ENCODE measurements at places on chromosomes 4 and X.
A peak's percentile ranks its signal among the peaks of the same experiment; 100 is the strongest.

GRCh38 chr4:122911588-122911987 is 10.8 kb downstream of the NUDT6 start:
- DNase-seq = no peak

DNA sequence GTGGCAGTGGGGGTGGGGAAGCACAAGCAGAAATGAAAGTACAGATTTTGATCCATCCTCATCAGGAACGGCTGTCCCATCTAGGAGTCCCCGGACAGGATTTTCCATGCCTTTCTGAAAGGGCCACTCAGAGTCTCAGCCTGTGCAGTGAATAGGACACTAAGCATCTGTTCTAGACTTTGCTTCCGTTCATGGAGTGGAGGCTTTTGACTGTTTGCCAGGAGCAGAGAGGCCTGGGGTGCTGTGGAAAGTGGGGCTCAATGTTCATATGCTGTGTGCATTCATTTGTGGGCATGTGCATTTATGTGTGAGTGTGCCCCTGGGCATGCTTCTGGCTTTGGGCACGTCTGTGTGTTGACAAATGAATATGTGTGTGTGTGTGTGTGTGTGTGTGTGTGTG is 25.6 kb upstream of the MAMLD1 start:
- no peak for DNase-seq

DNA sequence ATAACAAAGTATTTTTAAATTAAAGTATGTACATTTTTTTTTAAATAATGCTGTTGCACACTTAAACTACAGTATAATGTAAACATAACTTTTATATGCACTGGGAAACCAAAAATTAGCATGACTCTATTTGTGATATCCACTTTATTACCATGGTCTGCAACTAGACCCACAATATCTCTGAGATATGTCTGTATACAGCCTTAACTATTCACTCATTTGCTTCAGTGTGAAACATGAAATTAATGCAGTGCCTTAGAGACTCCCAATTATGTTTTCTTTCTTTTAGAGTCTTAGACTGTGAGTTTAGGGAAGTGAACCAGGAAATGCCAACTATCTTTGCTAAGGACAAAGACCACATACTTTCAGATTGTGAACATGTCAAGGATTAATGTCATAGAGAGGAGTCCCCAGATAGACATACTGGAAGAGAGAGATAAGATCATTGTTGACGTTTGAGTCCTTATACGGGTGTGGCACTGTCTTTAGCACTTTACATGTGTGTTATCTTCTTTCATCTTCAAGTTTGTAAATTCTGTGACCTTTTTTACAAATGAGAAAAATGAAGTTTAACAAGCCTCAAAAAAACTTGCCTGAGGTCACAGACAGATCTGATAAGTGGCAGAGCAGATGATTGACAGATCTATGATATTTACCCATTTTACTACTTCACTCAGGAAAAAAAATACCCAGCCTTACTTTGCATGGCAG is 23.2 kb downstream of the CXorf58 start:
- DNase-seq = no peak

GRCh38 chr4:3322059-3322550 is 29.3 kb downstream of the RGS12 start:
- peak; percentile 27 for DNase-seq

GRCh38 chr4:189802884-189803283 is 137.8 kb upstream of the FRG1 start:
- no peak for DNase-seq

DNA sequence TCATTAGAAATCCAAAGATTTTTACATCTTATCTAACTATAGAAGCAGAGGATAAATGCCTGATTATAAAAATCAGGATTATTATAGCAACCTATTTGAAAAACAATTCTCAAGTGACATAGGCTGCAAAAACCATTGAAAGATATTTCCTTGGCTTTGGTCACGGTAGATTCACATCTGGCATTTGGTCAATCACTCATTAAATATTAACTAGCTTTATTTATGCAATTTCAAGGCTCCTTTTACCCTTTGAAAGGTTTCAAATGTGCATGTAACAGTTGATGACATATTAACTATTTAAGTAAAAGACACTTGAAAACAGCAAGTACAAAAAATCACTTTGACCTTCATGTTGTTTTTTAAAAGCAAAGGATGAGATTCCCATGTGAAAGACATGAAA is 98.1 kb downstream of the MMRN1 start:
- DNase-seq = no peak

- no peak for DNase-seq
These were observed 115.7 kb upstream of the ANK2 start for GRCh38 chr4:112933790-112934189.

- DNase-seq = no peak
These were observed 75.6 kb downstream of the TRIML1 start for GRCh38 chr4:188214861-188215260.

- DNase-seq = no peak
These were observed 1116.0 kb upstream of the TENM3 start for GRCh38 chr4:181127171-181127570.

GRCh38 chr4:153486281-153487151 is 20.4 kb downstream of the TMEM131L start:
- DNase-seq = peak; percentile 84

DNA sequence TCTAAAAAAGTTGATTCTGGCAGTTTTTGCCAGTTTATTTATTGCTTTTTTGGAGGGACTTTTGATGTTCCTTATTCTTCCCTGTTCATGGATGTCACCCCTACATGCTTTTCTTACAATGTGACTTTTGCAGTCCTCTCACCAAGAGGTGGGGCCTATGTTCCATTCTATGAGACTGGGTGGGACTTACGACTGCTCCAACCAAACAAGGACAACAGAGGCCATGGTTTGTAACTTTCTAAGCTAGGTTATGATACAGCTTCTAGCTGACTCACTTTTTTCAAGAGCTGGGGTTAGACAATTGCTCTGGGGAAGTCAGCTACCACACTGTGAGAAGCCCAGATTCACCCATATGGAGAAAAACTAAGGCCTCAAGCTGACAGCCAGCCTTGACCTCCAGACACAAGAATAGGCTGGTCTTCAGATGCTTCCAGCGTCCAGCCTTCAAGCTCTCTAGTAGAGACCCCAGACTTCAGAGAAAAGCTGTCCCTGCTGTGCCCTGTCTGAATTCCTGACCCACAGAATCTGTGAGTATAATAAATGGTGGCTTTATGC is 39.5 kb downstream of the ENOPH1 start:
- peak; percentile 65 for DNase-seq

DNA sequence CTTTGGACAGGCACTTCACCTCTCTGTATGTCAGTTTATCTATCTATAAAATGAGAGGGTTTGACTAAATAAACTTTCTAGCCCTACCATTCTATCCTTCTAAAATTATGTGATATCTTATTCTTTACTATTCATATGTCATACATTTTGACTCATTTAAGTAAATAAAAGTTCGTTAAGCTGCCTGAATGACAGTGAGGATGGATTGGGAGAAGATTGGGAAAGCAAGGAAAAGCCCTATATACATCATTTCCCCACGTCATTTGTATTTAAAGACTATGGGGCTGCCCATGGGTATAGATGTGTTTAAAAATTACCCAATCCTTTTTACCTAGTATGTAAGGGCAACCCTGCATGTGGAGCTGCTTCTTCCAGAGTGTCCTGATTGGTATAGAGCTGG is 5.3 kb downstream of the SLC16A2 start:
- no peak for DNase-seq

DNA sequence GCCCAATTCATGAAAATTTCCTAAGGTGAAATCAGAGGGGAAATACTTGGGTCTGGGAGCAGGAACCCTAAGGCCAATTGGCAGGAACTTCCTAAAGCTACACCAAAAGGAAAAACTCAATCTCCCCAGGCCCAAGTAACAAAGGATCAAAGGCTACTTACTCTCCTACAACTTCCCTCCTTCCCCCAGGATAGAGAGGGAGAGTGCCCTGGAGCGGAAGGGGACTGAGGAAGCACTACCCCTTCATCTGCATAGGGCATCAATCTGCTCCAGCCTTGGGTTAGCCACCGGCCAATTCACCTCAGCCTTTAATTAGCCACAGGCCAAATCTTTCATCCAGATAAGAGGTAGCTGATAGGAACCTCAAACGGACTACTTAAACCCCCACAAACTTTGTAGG is 55.0 kb downstream of the SLC34A2 start:
- DNase-seq = no peak

GRCh38 chrX:19683817-19684216 is 168.5 kb upstream of the MAP3K15 start:
- no peak for DNase-seq

DNA sequence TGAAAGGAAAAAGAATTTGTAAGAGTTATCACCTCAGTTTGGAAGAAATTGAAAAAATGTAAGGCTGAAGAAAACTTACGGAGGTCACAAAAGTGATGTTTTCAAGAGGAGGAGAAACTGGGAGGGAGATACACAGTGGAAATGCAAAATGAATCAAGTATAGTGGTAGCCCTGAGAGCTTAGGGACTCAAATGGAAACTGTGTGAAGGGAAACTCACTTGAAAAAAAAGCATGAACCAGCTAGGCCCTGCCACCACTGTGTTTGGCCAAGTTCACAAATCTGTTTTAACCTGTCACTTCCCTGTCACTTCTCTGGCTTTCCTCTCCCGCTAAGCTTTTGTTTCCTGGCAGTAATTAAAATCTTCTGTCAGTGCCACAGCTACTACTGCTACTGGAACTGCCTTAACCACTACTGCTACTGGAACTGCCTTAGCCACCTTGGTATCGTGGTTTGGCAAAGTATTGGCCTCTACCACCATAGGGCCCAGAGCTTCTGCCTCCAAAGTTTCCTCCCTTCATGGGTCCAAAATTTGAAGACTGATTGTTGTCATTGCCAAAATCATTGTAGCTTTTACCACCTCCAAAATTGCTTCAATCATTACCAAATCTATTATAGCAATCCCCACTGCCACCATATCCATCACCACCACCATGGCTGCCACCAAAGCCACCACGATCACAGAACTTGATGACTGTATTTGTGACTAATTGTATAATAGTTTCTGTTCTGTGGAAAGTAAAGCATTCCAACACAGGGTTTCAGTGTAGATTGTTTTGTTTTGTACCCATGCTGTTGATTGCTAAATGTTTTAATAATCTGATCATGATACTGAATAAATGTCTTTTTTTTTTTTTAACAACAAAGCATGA is 41.5 kb downstream of the SMARCA5 start:
- DNase-seq = no peak

DNA sequence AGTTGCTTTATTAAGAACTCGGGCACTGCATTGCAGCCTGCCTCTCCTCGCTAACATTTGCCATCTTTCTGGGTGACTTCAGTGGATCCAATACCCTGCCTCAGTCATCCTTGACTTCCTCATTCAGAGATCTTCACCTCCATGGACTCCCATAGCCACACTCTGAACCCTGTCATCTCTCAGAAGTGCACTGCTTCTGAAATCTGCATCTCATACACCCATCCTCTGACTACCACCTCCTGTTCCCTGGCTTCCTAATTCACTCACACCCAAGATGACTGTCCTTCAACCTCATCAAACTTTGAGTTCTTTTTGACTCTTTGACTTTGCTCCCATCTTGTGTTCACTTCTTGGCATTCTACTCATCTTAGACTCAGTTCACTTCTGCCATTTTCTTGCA is 25.3 kb upstream of the CYBB start:
- no peak for DNase-seq

DNA sequence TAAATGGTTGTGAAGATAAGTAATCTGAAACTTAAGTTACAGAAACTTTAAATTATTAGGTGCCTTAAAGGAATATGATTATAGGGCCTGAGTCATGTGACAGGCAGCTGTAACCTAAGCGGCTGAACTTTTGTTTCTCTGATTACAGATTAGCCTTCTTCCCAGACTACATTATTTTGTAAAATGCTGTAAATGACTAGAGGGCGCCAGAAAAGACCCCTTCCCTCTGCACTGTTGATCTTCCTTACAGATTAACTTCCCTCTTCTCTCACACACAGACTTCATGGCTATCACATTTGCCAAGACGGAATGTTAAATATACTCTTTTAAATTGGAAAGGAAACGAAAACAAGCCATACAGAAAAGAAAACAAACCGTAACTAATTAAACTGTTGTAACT is 96.6 kb downstream of the EVC2 start:
- DNase-seq = peak; percentile 4

DNA sequence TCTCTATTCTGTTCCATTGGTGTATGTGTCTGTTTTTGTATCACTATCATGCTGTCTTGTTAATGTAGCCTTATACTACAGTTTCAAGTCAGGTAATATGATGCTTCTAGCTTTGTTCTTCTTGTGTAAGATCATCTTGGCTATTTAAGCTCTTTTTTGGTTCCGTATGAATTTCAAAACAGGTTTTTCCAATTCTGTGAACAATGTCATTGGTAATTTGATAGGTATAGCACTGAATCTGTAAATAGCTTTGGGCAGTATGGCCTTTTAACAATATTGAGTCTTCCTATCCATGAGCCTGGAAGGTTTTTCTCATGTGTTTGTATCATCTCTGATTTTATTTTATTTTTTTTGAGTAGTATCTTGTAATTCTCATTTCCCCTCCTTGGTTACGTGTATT is 94.3 kb downstream of the ANAPC10 start:
- DNase-seq = no peak

GRCh38 chr4:162707962-162708361 is 458.7 kb downstream of the NAF1 start:
- no peak for DNase-seq

DNA sequence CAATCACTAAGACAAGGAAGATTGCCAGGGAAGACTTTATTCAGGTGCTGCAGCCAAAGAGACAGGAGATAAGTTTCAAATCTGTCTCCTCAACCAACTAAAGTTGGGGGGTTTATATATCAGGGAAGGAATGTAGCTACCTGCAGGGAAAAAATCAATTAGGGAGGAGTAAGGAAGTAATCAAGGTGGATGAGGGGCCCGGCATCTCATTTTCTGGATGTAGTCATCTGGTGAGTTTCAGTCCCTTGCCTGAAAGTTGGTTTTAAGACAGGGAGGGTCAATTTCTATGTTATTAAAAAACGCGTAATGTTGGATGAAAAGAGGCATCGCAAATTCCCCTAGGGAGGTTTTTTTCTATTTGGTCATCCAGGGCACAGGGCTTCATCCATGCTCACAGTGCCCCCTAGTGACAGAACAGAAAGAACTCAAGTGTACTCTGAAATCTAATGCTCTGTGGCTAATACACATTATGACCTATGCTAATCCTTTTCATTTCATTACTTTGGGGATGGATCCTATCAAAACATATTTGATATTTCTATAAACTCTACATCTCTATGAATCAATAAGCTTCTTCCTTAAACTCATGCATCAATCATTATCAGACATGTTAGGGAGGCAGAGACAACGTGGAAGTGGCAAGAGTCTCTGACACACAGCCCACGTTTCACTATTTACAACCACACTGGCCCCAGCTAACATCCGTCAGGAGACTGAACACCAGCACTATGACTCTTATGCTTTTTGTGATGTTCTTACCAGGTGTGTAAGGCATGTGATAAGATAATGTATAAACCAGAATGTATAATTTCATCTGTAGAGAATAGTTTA is 1577.0 kb upstream of the TENM3 start:
- DNase-seq = peak; percentile 6

Measured in brain microvascular endothelial cell (primary cell).